ENCODE measurements at places on chromosomes 3 and 15.

DNA sequence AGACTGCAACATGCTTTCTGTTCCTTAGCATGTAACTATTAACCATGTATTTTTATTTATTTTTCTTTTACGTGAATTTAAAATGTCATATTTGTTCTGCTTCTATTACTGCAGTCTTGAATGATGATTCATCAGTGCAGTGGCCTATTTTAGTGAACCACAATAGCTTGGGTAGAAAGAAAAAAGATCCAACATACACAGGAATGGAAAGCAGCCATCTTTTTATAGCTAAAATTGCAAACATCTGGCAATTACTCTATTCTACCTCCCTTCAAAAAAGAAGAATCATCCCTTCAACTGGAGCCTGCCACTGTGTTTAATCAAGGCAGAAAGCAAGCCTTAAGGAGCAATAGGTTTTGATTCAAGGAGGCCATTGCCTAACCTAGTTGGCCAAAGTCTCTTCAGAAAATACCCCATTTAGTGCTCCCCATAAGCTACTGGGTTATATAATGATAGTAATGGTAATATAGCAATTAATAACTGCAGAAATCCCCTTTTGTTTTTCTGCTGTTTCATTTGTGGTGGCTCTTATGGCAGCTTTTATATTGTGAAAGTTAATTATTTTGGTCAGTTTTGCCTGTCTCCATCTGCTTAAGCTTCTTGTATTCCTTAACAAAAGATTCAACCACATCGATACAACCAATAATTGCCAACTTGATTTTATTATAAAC is 267.3 kb downstream of the LPP start:
- DNase-seq, result no peak

DNA sequence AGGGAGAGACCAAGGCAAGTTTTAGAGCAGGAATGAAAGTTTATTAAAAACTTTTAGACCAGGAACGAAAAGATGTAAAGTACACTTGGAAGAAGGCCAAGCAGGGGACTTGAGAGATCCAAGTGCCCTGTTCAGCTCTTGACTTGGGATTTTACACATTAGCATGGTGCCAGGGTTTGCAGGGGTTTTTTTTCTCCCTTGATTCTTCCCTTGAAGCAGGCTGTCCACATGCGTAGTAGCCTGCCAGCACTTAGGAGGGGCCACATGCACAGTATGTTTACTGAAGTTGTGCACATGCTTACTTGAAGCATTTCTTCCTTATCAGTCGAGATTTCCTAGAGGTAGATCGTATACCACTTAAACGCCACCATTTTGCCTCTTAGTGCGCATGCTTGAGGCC is 277.5 kb upstream of the AGTR1 start:
- no peak for DNase-seq

- DNase-seq, result no peak
These were observed 119.4 kb downstream of the GADL1 start for GRCh38 chr3:30775040-30775439.

DNA sequence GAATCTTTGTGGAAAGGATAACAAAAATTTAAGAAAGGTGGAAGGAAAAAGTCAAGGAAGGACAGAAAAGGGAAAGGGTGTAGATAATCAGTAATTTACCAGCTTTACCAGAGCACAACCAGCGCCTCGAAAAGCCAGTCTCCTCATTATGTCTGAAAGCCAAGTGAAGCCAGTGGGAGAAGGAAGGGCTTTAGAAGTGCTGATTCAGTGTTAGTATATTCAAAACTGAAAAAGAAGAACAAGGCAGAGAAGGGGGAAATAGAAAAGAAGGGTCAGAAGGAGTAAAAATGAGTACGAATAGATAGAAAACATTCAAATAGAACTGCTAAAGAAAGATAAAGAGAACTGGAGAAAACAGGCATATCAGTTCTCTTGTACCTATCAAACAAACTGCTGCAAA is 4.1 kb downstream of the PBRM1 start:
- DNase-seq, result no peak

DNA sequence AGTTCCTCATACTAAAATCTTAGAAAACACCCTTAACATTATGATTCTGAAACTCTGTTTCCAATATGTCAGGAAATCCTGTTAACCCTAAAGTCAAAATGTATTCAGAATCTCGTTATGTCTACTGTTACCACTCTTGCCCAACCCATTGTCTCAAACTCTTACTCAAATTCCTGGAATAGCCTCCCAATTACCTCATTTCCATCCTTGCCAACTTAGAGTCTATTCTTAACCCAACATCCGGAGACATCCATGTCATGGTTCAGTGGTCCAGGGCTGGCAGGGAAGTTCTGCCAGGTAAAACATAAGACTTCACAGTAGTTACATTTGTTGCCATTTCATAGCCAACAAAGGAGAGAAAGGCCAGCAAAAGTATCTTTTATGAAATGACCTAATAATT is 593.9 kb downstream of the PYDC2 start:
- no peak for DNase-seq

GRCh38 chr15:80777137-80777536 is 2.0 kb upstream of the CEMIP start:
- DNase-seq, result no peak

GRCh38 chr15:90564051-90564450 is 34.3 kb downstream of the CRTC3 start:
- DNase-seq, result peak; percentile 75

DNA sequence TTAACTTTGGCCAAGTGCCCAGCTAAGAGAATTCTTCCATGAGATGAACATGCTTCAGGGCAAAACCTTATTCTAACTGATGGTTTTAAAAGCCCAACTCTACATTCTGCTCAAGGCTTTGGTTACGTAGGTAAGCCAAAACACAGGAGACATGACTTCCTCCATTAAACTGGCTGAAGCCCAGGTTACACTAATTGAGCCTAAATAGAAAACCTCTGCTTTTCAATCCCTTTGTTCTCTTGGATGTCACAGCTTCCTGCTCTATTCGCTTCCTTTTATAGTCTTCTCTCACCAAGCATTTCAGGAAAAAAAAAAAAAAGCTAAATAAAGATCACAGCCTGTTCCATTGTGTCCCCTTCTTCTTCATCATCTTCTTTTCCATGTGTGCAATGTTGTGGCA is 420.4 kb downstream of the TIGIT start:
- no peak for DNase-seq

DNA sequence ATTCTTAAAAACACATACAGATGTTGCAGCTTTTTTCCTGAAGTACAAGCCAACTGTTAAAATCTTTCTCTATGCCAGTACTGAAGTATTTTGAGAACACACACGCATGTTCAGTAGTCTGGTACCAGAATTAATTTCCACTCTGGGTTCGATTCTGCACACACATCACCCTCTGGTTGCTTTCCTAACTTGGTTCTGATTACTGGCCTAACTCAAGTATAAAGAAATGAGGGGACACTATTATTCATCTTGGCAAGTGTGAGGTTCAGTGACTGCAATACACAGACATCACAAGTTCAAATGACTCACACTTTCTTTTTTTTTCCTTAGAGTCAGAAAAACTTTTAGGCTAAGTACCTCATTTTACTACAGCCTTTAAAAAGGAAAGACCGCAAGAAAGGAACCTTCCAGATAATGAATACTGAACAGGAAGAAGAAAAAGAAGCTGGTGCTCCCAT is 37.4 kb upstream of the LDHAL6B start:
- no peak for DNase-seq

- DNase-seq, result no peak
These were observed 120.6 kb downstream of the CPNE4 start for GRCh38 chr3:131914090-131914691.

- peak; percentile 60 for DNase-seq
These were observed 58.8 kb downstream of the ARHGAP31 start for GRCh38 chr3:119352863-119353527.

DNA sequence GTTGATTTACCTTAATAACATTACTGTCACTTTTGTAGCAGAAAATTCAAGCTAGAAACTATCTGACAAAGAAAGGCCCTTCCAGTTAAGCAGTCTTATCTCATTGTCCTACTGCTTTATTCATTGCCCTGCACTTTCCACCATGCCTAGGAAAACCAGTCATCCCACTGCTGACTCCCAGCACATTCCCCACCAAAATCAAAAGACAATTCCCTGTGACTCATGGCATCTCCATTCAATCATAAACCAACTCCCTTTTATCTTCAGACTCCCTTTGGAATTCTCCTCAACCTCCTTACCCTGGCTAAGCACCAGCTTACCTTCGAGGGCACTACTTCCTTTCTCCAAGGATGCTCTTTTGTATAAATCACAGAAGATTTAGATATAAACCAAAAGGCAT is 184.3 kb downstream of the PLCH1 start:
- no peak for DNase-seq

- DNase-seq, result no peak
These were observed 42.6 kb downstream of the POLG start for GRCh38 chr15:89291934-89292438.

DNA sequence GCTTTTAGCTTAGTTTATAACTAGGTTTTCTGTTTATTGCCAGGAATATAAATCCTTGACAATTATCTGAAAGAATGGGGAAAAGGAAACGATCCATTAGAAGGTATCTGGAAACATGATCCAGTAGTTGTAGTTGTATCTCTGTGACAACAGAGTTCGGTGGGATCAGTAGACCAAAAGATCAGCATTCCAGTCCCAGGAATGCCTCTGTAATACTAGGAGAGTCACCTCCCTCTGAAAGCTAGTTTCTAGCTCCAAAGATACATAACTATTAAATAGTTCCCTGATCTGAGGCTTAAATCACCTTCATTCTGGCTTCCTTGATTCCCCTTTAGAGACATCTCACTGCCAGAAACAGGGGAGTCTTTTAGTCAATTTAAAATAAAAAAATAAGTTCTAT is 34.1 kb downstream of the MB21D2 start:
- DNase-seq, result no peak

DNA sequence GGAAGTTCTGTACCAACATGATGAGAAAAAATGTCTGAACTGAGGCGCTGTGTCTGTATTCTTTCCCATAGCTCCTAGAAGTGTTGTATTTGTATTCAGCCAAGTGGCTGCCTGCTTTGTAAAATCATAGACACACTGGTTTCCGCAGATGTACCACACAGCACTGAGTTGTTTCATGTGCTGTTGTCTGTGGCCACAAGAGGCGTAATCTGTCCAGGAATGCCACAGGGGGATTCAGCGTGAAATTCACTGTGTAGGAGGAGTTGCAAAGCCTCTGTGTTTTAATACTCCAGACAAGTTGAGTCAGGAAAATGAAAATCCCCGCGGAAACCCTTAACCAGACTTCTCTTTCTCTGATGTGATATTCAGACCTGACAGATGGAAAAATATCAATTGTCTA is 462.2 kb downstream of the NSUN3 start:
- no peak for DNase-seq

GRCh38 chr3:128500556-128500955 is 7.6 kb upstream of the GATA2 start:
- no peak for DNase-seq

DNA sequence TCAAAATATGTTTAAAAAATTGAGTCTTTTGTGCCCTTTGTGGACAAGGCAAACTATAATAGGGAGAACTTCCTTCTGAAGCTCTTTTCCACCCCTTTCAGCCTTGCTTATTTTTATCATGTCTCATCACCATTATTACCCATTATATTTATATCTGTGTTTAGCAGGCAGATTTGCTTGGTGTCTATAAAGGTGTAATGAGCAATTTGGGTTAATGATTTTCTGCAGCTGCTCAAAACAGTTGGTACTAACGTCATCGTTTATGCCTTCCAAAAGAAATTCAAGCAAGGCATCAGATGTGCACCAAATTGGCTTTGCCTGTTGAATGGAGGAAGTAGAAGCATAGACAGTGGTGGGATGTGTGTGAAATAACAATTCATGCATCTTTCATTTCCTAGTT is 483.7 kb upstream of the SGO1 start:
- no peak for DNase-seq

GRCh38 chr15:27906802-27907201 is 192.3 kb downstream of the OCA2 start:
- DNase-seq, result no peak

DNA sequence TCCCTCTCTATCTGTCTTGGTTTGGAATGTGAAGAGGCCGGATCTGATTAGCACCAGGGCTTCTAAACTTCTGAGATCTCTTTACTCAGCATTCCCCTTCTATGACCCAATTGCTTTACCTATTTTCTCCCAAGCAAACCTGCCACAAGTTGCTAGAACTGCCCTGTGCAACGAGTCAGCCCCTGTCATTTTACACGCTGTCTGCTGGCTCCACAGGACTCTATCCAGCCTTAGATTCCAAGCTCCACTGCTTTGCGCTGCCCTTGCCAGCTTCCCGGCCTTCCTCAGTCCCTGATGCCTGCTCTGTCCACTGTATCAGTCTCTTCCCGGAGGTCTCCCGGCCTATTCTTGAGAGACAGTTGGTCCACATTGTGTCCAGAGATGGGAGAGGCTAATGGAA is 12.3 kb downstream of the CEP19 start:
- no peak for DNase-seq

GRCh38 chr3:140319739-140320138 is 358.1 kb upstream of the TRIM42 start:
- no peak for DNase-seq

DNA sequence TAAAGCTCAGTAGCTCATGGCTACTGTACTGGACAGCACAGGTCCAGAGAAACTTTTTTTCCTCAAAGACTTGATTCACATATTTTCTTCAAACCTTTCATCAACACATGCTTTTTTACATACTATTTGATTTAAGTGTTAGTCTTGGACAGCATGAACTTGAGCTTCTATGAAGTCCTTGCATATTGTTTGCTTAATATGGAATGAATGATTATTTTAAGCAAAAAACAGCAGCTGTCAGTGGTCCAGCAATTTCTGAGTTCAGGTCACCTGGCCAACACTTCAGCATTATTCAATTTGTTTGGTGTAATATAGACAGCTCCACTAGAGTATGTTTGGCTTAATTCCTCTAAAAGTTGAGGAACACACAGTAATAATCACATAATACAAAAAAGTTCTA is 141.4 kb downstream of the PEX5L start:
- no peak for DNase-seq

DNA sequence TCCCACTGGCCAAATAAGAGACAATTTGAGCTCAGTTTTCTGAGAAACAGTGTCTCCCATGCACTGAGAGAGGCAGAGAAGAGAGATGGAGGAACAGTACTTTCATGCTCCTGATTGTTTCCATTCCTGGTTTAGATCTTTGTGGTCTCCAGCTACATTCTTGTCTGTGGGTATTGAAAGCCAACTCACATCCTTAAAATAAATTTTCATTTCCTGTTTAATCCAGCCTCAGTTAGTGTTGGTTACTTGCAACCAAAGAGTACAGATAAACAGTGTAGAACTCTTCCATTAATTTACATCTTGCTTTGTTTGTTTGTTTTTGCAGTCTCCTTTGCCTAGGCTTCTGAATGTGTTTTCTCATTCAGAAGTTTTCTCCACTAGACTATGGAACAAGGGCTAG is 123.7 kb upstream of the CLSTN2 start:
- DNase-seq, result no peak

DNA sequence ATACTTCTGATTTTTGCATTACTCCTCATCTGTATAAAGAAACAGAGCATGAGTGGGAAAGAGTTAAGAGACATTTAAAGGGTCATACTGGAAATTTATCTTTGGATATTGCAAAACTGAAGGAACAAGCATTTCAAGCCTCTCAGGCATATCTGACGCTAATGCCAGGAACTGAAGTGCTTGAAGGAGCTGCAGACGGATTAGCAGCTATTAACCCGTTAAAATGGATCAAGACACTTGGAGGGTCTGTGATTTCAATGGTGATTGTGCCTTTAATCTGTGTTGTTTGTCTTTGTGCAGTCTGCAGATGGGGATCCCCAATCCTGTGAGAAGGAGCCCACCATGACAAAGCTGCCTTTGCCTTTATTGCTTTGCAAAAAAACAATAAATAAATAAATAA is 202.5 kb upstream of the UBE3A start:
- no peak for DNase-seq

- DNase-seq, result no peak
These were observed 84.7 kb downstream of the NCEH1 start for GRCh38 chr3:172626021-172626640.
